ENCODE measurements at places on chromosomes 1 and 21.

DNA sequence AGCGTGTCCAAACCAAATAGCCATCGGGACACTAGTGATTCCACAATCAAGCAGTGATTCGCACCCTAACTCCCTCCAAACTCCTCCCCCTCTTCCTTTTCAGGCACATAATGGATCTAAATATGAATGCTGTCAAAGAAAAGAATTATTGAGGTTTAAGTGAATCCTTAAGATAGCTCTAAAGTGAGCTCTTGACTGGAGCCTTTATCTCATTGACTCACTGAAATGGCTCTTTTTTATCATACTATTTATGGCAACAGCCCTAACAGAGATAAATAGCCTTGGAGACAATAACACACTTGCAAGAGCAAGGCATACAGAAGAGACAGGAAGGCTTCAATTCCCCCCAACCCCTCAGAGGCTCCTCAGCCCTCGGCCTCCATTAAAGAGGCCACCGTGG is 143.3 kb downstream of the PLXNA2 start:
- no peak for DNase-seq

- no peak for DNase-seq
These were observed 79.0 kb upstream of the SYT6 start for GRCh38 chr1:114232691-114233090.

DNA sequence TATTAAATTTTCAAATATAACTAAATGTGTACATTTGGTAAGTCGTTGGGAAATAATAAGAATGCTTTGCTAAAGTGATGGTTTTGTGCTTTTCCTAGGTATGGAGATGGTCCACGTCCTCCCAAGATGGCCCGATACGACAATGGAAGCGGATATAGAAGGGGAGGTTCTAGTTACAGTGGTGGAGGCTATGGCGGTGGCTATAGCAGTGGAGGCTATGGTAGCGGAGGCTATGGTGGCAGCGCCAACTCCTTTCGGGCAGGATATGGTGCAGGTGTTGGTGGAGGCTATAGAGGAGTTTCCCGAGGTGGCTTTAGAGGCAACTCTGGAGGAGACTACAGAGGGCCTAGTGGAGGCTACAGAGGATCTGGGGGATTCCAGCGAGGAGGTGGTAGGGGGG is 47.8 kb downstream of the DHX9 start:
- no peak for DNase-seq

GRCh38 chr1:9018333-9018732 is 7.9 kb downstream of the SLC2A7 start:
- no peak for DNase-seq

GRCh38 chr1:69765951-69766350 is 198.2 kb downstream of the LRRC7 start:
- no peak for DNase-seq

DNA sequence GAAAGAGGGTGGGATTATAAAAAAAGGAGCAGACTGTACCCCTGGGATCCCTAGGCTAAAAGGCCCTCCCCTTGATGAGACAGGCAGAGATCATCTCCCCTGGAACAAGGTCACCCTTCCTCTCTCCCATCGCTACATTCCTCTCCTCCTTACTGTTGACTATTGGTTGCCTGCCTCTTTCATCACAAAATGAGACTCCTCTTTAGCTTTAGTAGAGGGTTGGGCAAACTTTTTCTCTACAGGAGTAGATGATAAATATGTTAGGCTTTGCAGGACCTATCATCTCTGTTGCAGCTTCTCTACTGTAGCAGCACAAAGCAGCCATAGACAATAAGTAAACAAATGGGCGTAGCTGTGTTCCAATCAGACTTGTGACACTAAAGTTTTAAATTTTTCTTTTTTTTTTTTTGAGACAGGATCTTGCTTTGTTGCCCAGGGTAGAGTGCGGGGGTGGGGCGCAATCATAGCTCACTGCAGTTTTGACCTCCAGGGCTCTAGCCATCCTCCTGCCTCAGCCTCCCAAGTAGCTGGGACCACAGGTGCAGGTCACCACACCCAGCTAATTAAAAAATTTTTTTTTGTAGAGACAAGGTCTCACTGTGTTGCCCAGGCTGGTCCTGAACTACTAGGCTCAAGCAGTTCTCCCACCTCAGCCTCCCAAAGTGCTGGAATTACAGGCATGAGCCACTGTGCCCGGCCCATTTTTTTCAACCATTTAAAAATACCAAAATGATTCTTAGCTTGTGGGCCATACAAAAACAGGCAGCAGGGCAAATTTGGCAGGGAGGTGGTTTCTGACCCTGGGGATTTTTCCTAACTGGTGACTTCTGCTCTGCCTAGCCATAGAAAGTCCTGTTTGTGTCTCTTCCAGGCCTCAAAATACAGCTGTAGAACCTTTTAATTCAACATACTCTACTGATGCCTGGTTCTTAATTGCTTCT is 15.1 kb downstream of the MCL1 start:
- DNase-seq, result peak; percentile 57

GRCh38 chr21:30881480-30881879 is at the start of gene KRTAP11-1:
Gene KRTAP11-1, minus strand, starts transcription at chr21:30881580. Its CDS starts 56 bp downstream, at chr21:30881524.
- DNase-seq, result no peak

- DNase-seq, result no peak
These were observed 414.3 kb upstream of the NR5A2 start for GRCh38 chr1:199612976-199613774.

DNA sequence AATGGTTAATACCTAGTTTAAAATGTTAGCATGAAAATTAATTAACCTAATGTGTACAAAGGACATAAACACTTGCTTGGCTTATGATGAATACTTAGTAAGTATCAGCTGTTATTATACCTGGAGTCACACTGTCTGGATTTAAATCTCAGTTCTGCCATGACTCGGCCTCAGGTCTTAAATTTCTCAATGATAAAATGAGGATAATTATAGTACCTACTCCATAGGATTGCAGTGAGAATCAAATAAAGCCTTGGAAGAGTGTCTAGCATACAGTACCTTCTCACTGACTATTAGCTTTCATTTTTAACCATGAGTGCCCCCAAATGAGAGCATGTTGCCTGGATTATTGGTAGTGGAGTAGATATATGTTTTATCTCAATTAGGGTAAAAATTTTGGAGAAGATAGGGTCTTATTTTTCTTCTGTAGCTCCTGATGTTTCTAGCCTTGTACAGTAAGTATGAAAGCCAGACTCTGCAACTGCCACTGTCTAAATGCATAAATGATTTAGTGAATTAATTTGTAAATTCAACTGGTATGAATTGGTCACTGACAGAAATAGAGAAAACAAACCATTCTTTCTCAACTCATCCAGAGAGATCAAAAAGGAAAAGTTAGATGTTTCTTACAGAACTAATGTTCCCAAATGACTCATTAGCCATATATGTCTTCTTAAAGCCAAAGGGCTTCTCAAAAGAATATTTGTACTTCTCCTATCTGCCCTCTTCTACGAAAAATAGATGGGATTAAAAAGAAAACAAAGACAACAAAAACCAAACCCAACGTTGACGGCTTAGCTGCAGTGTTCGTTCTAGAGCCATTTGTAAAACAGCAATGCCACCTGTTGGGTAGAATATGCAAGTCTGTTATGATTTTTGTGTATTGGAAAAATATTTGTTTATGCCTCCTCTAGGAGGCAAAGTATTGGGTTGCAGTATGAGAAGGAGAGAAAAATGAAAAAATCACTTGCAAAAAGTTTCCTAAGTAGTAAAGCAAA is 53.8 kb upstream of the MROH9 start:
- no peak for DNase-seq

DNA sequence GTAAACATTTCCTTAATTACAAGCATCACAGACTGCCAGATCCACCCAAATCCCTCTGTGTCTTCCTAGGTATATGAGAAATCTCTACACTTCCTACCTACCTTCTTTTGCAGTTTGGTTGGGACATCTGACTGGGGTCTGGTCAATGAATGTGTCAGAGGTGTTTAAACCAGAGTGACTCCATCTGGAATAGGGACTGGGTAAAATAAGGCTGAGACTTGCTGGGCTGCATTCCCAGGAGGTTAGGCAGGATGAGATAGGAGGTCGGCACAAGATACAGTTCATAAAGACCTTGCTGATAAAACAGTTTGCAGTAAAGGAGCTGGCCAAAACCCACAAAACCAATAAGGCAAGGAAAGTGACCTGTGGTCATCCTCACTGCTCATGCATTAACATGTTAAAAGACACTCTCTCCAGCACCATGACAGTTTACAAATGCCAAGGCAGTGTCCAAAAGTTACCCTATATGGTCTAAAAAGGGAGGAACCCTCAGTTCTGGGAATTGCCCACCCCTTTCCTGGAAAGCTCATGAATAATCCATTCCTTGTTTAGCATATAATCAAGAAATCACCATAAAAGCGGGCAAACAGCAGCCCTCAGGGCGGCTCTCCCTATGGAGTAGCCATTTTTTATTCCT is 87.4 kb upstream of the BACE2 start:
- no peak for DNase-seq

DNA sequence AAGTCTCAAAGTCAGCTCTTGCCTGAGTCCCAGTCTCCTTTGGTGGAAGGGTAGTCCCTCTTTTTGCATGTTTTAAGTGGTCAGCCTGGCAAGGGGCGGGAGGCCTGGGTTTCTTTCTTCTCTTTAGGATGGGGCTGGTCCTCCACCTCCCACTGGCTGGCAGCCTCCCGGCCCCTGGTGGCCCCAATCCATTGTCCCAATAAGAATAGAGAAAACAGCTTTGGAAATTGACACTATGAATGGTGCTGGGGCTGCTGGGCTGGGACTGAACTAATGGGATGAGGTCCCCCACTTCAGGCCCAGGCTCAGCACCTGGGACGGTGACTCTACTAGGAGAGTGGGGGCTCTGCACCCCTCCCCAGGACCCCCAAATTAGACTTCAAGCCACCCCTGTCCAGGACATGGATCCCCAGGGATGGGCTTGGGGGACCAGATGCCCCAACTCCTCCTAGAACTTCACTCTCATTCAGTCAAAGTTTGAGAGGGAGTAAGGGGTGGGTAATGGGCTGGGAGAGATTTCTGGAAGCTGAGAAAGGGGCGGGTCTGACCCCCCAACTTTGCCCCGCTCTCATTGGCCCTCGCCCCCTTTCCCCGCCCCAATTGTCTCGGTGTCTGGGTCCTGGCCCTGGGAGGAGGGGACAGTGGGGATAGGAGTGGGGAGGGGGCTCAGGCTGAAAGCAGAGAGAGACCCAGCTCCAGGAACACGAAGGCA is 18.2 kb downstream of the SLC27A3 start:
- no peak for DNase-seq

GRCh38 chr1:50724626-50725286 is 235.3 kb downstream of the FAF1 start:
- peak; percentile 16 for DNase-seq

GRCh38 chr1:234933475-234933874 is 195.2 kb downstream of the TOMM20 start:
- DNase-seq, result no peak
